ENCODE measurements at places on chromosomes 1 and 21. TPM values are rescaled to one million over a fixed set of nuclear protein-coding genes. Genes with fewer than 3 reads are reported as not detected.

GRCh38 chr1:18643154-18644012 is 12.7 kb downstream of the PAX7 start:
- no peak for DNase-seq

CLCA2 gene
- 101 TPM for total RNA-seq

EFCAB14 gene
- 71.5 TPM for total RNA-seq

- DNase-seq = no peak
Observed at GRCh38 chr1:44170281-44170823, 28.9 kb upstream of the KLF18 start.

DNA sequence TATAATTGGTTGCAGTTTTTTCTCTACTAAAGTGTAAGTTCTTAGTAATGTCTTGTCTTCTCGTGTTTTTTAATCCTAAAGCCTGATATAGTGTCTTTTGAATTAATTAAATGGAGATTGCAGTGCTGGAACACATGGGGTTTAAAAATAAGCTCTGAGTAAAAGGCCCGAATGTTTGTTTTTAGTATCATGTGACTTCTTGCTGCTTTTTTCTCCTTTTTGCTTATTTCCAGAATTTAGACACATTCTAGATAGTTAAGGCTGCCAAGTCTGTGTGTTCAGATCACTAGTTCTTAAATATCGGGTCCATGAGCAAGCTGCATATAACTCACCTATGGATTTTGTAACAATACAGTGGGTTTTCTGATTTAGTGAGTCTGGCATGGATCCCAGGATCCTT is 27.5 kb downstream of the KCTD3 start:
- no peak for DNase-seq

- DNase-seq = no peak
Observed at GRCh38 chr1:40383095-40383487, 9.6 kb downstream of the SMAP2 start.

- DNase-seq = no peak
Observed at GRCh38 chr1:72485801-72486200, 203.5 kb upstream of the NEGR1 start.

- no peak for DNase-seq
Observed at GRCh38 chr1:66013371-66013770, 220.7 kb downstream of the PDE4B start.

DNA sequence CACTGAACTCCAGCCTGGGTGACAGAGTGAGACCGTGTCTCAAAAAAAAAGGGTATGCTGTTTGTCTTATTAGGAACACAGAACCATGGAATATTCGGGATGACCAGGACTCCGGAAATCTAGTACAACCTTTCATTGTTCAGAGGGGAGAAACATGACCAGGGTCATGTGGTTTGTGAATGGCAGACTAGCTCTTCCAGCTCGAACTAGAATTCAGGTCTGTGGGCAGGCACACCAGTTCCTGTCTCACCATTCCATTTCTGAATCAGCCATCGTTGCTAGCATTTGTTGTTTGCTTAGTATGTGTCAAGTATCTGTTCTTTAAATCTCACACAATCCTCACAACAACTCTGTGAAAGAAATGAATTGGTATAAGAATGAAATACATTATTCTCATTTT is 50.9 kb downstream of the MDM4 start:
- no peak for DNase-seq

TSPAN1 gene
- 6.2 TPM for total RNA-seq

TSTD1 gene
- total RNA-seq = 94.9 TPM

DNA sequence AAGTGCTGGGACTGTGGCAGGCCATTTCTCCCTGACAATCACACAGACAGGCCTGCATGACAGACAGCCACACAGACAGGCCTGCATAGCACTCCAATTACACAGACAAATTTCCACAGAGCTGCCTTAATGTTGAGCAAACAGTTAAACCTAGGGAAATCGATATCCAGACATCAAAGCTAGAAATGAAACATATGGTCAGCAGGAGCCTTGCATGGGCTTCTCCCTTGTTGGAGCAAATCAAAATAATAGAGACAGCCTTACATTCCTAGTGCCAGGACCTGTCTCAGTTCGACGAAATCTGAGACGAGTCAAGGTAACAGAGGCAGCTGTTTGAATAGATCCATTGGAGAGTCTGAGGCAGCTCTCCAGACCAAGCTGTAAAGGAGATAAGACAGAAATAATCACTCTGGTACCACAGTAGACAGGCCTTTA is 42.4 kb downstream of the OLFML3 start:
- no peak for DNase-seq

GRCh38 chr1:89269277-89269676 is 3.4 kb downstream of the GBP5 start:
- no peak for DNase-seq

OR2M3 gene
- total RNA-seq = not detected

DNA sequence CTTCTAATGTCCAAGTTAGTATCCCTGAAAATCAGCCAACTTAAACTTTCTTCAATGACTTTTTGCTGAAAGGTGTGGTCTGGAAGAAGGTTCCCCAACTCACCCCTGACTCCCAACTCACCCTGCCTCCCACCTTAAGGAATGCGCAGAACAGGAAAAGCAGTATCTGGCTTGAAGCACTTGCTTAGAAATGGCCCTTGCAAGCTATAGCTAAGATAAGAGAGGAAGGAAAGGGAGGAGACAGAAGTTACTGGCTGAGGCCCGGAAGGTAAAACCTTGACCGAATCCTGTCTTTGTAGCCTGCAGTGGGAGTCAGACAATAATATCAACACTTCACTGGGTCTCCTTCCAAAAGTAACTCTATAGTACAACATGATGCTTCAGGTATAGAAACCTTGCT is 2.9 kb downstream of the CYYR1 start:
- DNase-seq = no peak

SHISA4 gene
- 4.6 TPM for total RNA-seq

GRCh38 chr1:47712596-47713299 is 274.9 kb downstream of the FOXD2 start:
- no peak for DNase-seq

C1orf167 gene
- total RNA-seq = 2.8 TPM

DNA sequence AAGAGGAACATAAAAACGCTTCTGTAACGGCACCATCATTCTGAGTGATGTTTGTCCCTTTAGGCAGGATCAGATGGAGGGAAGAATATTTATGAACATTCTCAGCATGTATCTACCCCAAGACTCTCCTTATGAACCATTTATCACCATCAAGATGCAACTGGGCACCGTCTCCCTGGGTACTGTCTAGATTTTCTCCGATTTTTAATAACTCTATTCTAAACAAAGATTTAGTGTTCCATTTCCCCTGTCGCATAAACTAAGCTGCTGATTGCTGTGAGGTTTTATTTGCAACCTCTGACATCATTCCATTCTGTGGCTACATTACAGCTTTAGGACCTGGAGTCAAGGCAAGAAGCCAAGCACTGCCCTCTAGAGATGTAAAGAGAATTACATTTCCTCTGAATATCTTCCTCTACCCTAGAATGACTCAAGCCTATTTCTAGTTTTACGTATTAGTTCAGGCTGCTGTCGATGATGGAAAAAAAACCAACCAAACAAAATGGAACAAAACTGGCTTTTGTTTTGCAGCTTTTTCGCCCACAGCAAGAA is 130.1 kb upstream of the MAP1LC3C start:
- no peak for DNase-seq

- DNase-seq = no peak
Observed at GRCh38 chr1:204409836-204410687, 1.6 kb downstream of the PPP1R15B start.

INKA2 gene
- 2.5 TPM for total RNA-seq

GRCh38 chr1:93670141-93670540 is 11.5 kb downstream of the BCAR3 start:
- DNase-seq = peak; percentile 80

FUCA1 gene
- total RNA-seq = 11.6 TPM

DNA sequence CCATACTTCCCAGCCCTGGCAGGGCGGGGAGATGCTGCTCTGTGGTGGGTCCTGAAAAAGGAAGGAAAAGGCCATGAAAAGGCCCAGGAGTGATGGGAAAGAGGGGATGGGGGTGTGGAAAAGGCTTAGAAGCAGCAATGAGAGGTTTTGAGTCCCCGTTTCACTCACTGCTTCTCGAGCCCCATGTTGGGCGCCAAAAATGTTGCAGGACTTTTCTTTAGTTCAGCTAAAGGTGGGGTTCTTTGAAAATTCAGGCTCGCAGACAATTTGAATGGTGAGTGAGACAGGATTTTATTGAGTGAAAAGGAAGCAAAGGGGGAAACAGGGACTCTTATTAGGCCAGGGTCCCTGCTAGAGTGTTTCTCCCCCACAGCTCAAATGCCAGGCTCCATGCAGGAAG is 93.1 kb downstream of the MRPS6 start:
- peak; percentile 8 for DNase-seq

GRCh38 chr1:23799570-23800399 is 769 bp downstream of the GALE start:
- peak; percentile 64 for DNase-seq

OLFML2B gene
- total RNA-seq = 3.5 TPM

- DNase-seq = no peak
Observed at GRCh38 chr21:42461881-42462877, 33.8 kb downstream of the RSPH1 start.

Data from lower leg skin (tissue), 4 donors.